DMS 273 treated with DMSO at 0.1 percent for 48 hours (cell line): ENCODE measurements at places on chromosomes 3 and 15.
A peak's percentile ranks its signal among the peaks of the same experiment; 100 is the strongest.

- peak; percentile 54 for DNase-seq
These were observed 82.6 kb upstream of the GCNT3 start for GRCh38 chr15:59528961-59529402.

DNA sequence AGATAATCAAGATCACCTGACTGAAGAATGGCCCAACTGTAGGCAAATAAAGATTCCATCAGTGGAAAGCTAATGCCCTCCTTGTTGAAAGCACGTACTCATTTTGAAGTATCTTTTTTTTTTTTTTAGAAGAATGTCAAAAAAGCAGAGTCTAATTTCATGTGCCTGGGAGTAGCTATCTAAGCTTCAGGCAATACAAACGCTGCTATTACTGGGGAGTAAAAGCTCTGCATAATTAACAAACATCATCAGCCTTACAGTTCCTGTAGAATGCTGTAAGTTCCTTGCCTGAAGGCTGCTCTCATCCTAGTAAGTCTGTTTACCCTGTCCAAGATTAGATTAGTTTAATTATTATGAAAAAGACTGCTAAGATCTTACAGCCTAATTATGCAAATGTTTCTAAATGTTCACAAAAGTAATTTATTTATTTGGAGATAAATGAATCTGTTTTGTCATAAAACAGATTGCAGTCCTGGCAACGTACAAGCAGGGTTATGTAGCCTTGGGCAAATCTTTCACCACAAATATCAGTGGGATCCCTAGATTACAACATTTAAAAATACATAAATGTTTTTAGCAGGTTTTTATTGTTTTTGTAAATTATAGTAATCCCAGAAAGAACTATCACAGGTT, 451.3 kb upstream of the AGTR1 start:
- DNase-seq = no peak

DNA sequence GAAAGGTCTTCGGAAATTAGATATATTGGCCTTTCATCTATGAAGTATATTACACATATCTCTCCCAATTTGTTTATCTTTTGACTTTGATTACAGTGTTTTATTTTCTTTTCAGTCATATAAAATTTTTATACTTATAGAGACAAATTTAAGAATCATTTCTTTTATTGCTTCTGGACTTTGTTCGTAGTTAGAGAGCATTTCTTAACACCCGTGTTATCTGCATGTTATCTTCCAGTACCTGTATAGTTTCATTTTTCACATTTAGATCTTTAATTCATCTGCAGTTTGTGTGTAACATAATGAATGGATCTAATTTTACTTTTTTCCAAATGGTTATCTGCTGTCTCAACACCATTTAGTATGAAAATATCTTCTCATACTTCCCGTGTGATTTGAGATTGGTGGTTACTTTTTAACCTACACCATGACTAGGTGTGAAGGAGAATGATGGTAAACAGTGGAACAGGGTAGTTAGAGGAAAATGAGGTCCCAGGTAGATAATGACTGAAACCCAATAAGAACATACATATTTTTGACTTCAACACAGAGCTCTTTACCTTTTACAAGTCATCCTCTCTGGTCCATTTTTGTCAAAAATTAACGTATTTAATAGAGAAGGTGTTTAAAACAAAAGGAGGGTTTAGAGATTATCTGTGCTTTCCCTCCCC, 99.3 kb downstream of the LPP start:
- no peak for DNase-seq

DNA sequence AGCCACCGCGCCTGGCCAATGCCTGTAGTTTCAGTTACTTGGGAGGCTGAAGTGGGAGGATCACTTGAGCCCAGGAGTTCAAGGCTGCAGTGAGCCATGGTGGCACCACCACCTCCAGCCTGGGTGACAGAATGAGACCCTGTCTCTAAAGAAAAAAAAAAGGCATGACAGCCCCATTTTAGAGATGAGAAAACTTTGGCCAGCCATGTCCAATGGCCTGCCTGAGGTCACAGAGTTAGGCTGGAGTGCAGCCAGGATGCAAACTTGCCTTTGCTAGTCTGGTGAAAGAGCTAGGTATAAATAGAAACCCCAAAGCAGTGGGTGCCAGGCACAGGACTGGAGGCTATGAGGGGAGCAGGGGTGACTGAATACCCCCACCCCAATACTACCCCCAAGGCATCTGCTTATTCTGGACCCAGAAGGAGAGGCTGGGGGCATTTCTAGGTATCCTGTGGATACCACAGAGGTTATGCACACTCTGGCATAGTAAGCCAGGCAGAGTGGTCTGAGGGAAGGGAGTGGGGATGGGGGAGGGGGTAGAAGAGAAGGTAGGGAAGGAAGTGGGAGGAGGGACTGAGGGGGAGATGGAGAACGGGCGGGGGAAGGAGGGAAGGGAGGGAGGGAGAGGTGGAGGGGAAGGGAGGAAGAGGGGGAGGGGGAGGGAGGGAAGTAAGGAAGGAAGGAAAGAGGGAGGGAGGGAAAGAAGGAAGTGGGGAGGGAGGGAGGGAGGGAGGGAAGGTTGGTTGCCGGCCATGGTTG, 16.2 kb upstream of the C15orf39 start:
- no peak for DNase-seq

DNA sequence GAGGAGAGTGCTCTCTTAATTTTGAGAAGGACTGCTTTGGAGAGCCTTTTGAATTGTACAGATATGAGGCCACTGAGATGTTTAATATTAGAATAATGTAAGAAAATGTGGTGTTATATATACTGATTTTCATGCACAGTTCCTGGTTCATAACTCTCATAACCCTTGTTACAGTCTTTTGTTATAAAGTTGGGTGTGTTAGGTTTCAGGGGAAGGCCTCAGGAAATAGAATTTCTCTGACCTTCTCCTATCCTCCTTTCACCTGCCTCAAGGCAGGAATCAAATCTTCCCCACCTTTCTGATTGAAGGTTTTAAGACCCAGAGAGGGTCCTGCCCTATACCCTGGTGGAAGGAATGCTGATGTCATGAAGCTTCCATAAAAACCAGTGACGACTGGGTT, 245.9 kb downstream of the NSUN3 start:
- DNase-seq = no peak

GRCh38 chr3:84959470-84960271, 882 bp downstream of the CADM2 start:
- no peak for DNase-seq
